CD8-positive, alpha-beta memory T cell (primary cell): ENCODE measurements at places on chromosomes 12 and 14. TPM values are rescaled to one million over a fixed set of nuclear protein-coding genes. Genes with fewer than 3 reads are reported as not detected.
A peak's percentile ranks its signal among the peaks of the same experiment; 100 is the strongest.

Gene ANG
- polyA plus RNA-seq: 1.4 TPM

Gene KRT73
- 0.24 TPM for polyA plus RNA-seq

DNA sequence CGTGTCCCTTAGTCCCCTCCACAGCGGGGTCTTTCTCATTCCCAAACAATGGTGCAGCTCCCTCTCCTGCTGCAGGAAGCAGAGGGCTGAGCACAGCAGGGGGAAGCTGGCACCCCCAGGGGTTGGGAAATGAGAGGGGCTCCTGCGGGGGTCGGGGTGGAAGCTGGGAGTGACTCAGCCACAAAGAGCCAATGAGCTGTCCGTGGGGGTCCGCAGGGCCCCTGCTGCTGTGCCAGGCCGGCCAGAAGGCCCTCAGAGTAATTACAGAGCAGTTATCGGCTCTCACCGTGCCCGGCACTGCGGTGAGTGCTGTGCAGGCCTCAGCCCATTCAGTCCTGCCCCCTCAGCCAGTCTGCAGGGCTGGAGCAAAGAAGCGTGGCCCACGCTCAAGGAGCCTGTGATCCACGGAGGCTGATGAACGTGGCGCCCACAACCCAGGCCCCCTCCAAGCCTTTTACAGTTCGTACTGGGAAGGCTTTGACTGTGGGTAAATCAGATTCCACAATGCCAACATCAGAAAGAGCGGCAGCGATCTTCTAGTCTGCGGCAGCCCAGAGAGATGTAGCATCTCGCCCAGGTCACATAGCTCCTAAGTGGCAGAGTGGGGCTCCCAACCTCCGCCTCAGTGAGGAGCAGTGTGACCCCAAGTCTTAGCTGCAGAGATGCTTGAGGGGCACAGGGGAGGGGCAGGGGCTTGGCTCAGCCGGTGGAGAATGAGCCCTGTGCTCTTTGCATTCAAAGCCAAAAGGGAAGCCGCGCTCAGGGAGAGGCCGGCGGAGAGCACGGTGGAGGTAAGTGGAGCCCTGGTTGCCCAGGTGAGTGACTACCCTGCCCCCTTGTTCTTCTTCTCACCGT lies 43.4 kb downstream of the SLC6A12 start:
- DNase-seq: no peak

DNA sequence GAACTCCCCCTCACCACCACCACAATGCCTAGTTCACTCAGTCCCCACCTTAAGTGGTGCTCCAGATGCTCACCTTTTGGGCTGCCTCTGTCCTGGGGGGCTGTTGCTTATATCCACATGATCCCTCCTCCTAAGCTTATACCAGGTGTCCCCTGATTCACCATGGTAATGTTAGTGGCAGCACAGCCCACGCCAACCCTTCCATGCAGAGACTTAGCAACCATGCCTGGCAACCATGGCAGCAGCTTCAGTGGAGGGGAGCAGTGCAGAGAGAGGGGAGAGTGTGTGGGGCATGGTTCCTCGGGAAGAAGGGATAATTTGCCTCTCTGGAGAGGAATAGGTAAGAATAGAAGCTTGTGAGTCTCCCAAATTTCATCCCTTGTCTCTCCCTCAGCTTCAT lies 1.2 kb upstream of the DDN start:
- no peak for DNase-seq

Gene TAS2R30
- polyA plus RNA-seq: not detected

DNA sequence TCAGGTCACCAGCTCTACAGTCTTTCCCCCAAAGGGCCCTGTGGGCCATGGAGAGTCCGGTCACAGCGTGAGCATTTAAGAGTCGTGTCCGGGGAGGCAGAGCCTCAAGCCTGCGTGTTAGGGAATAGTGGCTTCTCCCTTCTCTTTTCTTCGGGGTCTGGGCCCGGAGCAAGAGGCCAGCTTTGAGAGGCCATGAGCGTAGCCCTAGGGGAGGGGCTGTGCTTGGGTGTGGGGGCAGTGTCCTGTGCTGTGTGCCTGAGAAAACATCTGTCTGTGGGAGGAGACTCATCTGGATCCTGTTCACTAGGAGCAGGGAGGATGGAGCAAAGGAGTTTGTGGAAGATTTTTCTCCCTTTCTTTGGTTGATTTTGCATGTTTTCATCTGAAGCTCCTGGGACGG lies 5.3 kb downstream of the LRP1-AS start:
- DNase-seq: no peak

GRCh38 chr14:104843006-104843405 lies 22.1 kb upstream of the CEP170B start:
- no peak for DNase-seq

- peak; percentile 27 for DNase-seq
These were observed 103.9 kb upstream of the MYL2 start for GRCh38 chr12:111024205-111024801.

Gene C12orf43
- 24.9 TPM for polyA plus RNA-seq

- no peak for DNase-seq
These were observed 471.4 kb downstream of the ETNK1 start for GRCh38 chr12:23096321-23096720.

DNA sequence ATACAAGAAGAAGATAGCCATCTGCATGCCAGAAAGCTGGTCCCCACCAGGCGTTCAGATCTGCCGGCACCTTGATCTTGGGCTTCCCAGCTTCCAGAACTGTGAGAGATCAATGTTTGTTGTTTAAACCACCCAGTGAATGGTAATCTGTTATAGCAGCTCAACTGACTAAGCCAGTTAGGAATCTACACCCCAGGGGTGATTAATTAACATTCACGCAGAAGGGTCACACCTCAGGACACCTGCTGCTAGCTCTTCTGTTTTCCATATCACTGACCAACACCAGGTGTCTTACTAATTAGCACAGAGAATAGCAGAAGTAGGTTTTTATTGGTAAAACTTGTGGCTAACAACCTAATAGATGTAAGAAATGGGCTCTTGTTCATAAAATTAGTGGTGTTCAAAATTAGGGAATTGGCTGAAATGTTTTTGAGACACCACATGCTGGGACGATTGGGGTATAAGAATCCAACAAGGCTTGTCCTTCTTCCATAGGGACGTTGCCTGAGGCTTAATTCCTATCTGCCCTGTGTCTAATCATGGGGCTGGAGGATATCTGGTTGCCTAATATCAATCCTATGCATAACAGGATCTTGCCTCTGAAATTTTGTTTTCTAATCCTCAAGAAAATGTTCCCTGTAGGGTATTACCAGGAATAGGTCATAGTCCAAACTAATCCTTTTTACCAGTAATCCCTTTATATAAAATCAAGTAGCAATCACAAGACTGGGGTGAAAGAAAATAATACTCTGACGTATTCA lies 42.0 kb upstream of the CHST11 start:
- no peak for DNase-seq

- no peak for DNase-seq
These were observed 34.6 kb upstream of the ACSM4 start for GRCh38 chr12:7269273-7269672.

Gene ACOT4
- 5.0 TPM for polyA plus RNA-seq

GRCh38 chr12:76637807-76638206 lies 78.2 kb upstream of the OSBPL8 start:
- no peak for DNase-seq
